ENCODE measurements at places on chromosomes 16 and 17. TPM values are rescaled to one million over a fixed set of nuclear protein-coding genes. Genes with fewer than 3 reads are reported as not detected.

The MTHFSD gene
- 22.1 TPM for total RNA-seq

The MPP2 gene
- 4.3 TPM for total RNA-seq

The HAS3 gene
- total RNA-seq: 0.66 TPM

The CSHL1 gene
- not detected for total RNA-seq

The EPX gene
- total RNA-seq: not detected

The KIAA0513 gene
- total RNA-seq: 29.4 TPM

All from smooth muscle cell of trachea (primary cell).